ENCODE measurements at places on chromosomes 11 and 22.
A peak's percentile ranks its signal among the peaks of the same experiment; 100 is the strongest.

- peak; percentile 51 for DNase-seq
Measured at GRCh38 chr11:61279934-61280659, 15.0 kb downstream of the VWCE start.

DNA sequence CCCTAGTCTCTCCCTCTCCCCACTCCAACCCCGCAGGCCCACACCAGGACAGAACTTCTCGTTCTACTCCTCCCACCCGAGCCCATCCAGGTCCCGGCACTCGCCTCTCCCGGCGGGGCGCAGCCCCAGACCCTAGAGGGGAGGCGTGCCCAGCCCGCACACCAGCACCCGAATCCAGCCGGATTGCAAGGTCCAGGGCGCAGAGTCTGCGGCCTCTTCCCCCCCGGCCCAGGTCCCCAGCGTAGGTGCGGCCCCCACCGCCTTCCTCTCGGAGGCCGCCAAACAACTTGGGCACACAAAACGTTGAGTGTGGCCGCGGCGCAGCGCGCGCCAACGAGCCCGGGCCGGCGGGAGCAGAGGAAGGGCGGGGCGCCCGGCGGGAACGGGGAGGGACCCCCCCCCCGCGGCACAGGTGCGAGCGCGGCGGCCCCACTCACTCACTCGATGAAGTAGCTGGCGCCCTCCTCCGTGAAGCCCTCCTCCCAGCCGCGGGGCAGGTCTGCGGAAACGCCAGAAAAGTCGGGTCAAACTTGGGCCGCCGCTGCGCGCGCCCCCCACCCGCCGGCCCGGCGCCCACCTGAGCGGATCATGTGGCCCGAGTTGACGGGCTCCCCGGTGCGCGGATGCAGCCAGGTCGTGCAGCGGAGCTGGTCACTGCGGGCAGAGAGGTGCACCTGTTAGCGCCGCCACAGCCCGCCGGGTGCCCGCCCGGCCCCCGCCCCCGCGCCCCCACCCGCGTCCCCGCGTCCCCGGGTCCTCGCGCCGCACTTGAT lies 480 bp downstream of the PLEKHA7 start:
- no peak for DNase-seq

GRCh38 chr22:26643418-26644100 lies 13.8 kb upstream of the MIAT start:
- DNase-seq, result no peak

DNA sequence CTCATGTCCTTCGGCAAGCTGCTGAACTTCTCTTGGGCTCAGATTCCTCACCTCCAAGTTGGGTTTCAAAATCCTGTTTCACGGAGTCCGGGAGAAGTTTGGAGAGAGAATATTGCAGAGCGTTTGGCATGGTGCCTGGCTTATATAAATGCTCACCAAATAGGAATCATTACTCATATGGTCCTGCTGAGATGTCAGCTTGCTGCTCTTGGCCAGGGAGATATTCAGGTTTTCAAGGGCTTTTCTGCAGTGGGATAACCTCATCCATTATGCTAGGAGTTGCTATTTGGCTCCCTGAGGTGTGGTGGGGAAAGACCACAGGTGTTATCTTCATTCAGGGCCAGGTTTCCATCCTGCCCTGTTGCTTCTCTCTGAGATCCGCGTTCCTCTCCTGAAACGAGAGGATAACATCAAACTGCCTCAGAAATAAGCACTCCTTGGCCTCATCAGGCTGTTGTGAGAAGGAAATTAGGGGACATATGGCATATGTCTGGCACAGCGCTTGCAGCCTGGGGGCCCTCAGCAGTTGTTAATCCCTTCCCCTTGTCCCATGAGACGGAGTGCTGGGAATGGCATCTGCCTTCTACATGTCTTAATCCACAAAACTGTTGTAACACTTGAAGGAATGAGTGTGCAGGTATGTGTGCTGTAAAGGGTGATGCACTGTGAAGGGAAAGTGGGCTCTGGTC lies 29.9 kb upstream of the ACER3 start:
- peak; percentile 75 for DNase-seq

DNA sequence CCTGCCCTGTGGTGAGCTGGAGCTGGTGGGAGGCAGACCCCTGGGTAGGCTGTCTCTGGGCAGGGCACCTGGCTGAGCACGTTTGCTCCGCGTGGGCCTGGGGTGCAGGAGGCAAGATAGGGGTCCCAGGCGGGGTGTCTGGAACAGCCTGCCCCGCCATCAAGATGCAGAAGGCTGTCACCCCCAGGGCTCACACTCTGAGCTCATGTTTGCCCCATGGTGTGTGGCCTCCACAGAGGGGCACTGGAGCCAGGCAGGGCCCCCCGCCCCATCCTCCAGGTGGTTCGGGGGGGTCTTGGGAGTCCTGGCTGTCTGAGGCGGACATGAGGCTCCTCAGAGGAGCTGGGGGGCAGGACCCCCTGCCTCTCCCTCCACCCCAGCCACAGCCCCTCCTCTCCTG lies 28.9 kb upstream of the CARS1 start:
- DNase-seq, result no peak

DNA sequence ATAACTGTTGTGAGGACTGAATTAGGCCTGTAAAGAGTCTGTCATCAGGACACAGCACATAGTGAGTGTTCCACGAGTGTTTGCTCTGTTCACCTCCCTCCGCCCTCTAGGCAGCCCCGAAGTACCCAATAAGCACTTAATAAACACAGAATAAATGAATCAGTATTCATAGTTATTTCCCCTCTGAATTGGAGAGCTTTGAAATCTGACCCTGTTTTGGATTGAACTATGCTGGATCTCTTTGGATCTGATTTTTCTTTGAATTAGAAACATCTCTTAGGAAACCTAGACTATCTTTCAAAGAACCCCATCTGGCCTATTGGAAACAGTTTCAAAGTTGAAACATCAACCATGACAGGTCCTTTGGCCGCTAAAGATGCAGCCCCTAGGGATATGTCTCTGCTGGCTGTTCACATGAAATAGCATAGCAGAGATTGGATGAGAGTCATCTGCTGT lies 615.5 kb downstream of the NTM start:
- no peak for DNase-seq

GRCh38 chr11:34492806-34493414 lies 20.7 kb downstream of the ELF5 start:
- peak; percentile 64 for DNase-seq

Data from fibroblast of skin of right quadriceps (primary cell).